ENCODE measurements at places on chromosomes 13 and 19. TPM values are rescaled to one million over a fixed set of nuclear protein-coding genes. Genes with fewer than 3 reads are reported as not detected.

GRCh38 chr19:3890591-3890990 lies 10.1 kb downstream of the ATCAY start:
- DNase-seq, result no peak

DNA sequence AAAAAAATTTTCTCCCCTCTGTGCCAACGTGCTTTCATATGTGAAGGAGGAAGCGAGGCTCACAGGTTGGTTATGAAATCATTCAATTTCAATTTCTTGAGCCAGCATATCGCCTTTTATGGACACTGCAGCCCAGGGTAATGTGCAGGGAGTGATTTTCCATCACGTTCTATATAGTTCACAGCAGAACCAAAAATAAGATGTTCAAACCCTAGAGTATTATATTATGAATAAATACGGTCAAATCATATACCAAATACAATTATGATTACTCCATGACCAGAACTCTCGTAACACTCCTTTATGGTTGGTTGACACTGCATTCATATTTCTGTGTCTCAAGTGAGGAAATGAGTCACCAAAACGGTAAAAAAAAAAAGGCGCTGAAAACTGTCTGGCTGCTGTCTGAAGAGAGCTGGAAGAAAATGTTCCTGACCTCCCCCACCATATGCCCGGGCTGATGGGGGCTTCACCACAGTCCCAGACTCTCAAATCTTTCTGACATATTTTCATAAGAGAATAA lies 75.8 kb upstream of the UBAC2 start:
- DNase-seq, result peak; percentile 56

DNA sequence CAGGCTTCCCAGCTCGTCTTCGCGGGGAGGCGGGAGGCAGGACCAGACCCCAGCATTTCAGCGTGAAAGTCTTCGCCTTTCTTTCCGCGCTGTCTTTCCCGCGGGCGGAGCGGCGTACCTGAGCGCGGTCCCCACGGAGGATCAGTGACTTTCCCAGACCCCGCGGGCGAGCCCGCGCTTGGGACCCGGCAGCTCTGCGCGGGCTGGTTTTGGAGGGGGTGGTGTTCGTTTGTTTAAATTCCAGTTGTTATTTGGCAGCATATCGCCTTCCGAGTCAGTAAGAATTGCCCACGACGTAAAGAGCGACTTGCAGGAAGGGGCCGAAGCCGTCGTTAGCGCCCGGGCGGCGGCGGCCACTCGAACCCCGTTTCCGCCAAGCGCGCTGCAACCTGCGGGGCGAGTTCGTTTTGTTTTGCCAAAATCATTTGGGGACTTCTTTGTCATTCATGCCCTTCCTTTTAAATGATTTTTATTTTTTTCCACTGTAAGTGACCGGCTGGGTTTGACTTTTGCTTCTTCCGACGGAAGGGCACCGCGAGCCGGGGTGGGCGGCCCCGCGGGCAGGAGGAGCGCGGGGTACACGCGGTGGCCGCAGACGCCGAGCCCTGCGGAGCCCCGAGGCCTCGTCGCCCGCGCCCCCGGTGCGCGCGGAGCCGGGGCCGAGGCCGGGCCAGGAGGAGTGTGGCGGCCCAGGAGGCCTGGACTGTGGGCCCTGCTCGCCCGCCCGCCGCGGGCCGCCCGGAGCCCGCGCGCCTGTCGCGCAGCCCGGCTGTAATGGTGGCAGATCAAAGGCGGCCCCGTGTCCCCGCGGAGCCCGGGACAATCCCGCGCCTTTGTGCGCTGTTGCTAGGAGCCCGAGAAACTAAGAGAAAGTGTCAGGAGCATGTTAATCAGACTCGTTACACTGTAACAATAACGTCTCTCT lies 75.9 kb downstream of the ZIC5 start:
- no peak for DNase-seq

Gene ZNF235
- 2.7 TPM for total RNA-seq

DNA sequence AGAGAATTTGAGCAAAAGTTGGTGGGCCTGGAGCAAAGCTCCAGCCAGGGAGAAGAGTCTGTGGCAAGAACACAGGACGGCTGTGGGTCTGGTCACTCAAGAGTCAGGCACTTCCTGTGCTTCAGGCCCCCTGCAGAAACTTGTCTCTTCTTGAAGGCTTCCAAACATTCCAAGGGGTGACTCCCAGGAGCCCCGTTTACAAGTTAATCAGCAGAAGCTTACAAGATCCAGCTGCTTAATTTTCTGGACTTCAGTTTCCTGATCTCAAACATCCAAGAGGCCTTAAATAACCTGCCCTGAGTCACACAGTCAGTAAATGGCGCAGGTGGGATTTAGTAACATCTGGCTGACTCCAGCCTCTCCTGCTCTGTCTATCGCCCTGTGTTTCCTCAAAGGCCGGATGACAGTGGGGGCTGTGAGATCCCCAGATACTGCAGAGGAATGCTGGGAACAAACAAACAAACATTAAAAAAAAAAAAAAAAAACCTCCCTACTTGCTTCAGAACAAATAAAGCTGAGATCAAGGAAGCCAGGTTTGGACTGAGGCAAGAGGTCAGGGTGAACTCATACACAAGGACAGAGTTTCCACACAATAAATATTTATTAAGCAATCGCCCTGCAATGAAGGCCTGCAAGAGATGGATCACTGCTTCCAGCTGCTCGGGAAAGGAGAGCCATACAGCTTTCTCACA lies 175.4 kb upstream of the RFC3 start:
- no peak for DNase-seq

DNA sequence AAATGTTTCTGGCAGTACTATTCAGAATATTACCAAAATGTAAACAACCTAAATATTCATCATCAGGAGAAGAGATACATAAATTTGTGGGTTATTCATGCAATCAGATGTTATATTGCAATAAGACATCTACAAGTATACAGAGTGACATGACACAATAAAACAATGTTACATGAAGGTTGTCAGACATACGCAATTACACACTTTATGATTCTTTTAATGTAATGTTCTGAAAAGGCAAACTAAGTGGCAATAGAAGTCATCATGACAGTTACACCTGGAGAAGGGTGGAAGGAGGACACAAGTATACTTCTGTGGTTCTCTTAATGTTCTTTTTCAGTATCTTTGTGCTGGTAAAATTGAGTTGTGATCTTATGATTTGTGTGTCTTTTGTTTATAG lies 95.8 kb upstream of the PRR20A start:
- DNase-seq, result no peak

Data from glomerular endothelial cell (primary cell).